ENCODE measurements at places on chromosomes 7 and 10.

- DNase-seq = no peak
Measured at GRCh38 chr7:1354661-1355567, 104.4 kb downstream of the MICALL2 start.

- DNase-seq = no peak
Measured at GRCh38 chr10:69048103-69048502, 39.8 kb upstream of the SRGN start.

- DNase-seq = no peak
Measured at GRCh38 chr10:70698211-70698610, 25.9 kb downstream of the ADAMTS14 start.

DNA sequence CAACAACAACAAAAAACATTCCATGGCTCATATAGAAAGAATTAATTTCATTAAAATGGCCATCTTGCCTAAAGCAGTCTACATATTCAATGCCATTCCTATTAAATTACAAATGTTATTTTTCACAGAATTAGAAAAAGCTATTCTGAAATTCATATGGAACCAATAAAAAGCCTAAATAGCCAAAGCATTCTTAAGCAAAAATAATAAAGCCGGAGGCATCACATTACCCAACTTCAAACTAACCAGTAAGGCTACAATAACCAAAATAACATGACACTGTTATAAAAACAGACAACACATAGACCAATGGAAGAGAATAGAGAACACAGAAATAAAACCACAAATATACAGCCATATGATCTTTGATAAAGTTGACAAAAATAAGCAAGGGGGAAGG, 330.4 kb downstream of the KIF20B start:
- DNase-seq = peak; percentile 46

GRCh38 chr7:43123457-43123856, 11.0 kb downstream of the HECW1 start:
- no peak for DNase-seq

DNA sequence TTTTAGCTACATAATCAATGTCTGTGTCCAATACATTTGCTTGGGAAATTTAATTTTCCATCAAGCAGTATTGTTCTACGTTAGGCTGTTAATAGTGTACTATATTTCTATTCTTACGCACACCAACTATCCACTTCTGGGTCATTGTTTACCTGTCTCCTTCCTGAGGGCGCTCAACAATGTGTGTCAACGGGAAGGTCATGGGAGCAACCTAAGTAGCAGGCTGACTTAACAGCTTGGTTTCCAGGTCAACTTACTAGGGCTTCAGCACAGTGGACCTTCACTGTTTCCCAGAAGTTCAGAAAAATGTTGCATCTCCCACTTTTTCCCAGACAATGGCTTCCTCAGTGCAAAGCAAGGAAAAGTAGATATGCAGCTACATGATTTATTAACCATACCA, 13.7 kb downstream of the THSD7A start:
- DNase-seq = no peak

- DNase-seq = peak; percentile 4
Measured at GRCh38 chr10:53839440-53840039, 961.5 kb downstream of the PCDH15 start.

GRCh38 chr10:90571481-90572258, 286.2 kb downstream of the HTR7 start:
- DNase-seq = no peak

DNA sequence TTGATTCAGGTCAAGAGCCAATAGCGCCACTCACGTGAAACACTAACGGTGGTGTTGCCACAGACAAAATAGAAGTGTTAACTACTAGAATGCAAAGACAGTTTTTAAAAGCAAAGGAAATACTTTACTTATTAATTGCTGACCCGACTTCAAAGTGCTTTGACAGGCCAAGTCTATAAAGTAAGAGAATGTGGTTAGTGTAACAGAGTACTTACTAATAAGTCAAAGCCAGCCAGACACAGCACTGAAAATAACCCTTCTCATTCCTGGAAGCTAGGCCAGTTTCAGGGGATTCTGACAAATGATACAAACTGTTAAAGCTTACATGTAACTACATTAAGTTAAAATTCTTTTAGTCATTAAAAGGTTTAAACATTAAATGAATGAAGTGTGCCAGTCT, 50.3 kb downstream of the ENO4 start:
- DNase-seq = no peak

DNA sequence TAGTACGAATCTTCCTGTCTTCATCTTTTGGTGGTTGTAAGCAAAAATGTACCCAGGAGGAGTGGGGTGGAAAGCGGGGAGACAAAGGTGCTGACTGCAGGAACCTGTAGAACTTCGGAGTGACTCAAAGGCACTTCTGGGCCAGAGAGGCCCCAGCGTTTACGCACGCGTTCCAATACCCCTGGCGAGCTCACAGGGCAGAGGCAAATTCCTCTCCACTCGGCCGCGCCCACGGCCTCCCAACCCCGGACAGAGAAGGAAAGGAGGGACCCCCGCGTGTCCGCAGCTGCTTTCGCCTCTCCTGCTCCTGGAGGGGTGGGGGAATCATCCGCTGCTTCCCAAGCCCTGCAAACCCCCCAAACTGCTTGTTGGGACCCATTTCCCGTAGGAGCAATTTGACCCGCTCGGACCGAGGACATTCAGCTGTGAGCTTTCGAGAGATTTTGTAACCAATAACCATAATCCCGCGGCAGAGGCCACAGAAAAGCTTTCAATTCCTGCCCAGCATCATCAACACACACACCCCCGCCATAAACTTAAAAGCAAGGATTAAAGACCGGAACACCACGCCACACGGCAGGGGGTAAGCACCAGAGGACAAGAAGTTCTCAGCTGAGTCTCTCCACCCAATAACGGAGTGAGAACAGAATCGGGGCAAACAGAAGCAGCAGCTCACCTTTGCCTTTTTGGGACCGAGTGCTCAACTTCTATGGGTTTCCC, 2.3 kb downstream of the IGF2BP3 start:
- DNase-seq = no peak

GRCh38 chr10:10346390-10347150, 671.1 kb upstream of the CELF2 start:
- DNase-seq = no peak

GRCh38 chr7:148867596-148868377, 16.3 kb downstream of the EZH2 start:
- no peak for DNase-seq

- DNase-seq = no peak
Measured at GRCh38 chr10:48227213-48227612, 47.3 kb downstream of the FRMPD2 start.

- no peak for DNase-seq
Measured at GRCh38 chr7:110779339-110779738, 311.6 kb upstream of the LRRN3 start.

- no peak for DNase-seq
Measured at GRCh38 chr10:89160339-89160738, 46.8 kb downstream of the CH25H start.

DNA sequence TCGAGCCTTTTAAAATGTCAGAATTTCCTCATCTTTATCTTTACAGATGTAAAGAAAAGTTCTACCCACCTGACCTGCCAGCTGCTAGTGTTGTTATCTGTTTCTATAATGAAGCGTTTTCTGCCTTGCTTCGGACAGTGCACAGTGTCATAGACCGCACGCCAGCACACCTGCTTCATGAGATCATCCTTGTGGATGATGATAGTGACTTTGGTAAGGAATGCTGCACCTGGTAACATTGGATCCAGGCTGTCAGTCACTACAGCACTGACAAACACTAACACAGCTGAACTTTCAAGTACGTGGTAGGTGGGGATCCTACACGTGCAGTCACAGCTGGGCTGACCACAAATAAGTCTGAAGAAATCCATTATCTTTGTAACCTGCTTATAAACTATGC, 77.6 kb downstream of the GALNT11 start:
- no peak for DNase-seq

GRCh38 chr10:5628451-5629302, 37.7 kb downstream of the ASB13 start:
- DNase-seq = no peak

GRCh38 chr7:137846827-137847567, at the start of gene DGKI:
TSS of gene DGKI (minus strand) at chr7:137846974.
- DNase-seq = no peak

DNA sequence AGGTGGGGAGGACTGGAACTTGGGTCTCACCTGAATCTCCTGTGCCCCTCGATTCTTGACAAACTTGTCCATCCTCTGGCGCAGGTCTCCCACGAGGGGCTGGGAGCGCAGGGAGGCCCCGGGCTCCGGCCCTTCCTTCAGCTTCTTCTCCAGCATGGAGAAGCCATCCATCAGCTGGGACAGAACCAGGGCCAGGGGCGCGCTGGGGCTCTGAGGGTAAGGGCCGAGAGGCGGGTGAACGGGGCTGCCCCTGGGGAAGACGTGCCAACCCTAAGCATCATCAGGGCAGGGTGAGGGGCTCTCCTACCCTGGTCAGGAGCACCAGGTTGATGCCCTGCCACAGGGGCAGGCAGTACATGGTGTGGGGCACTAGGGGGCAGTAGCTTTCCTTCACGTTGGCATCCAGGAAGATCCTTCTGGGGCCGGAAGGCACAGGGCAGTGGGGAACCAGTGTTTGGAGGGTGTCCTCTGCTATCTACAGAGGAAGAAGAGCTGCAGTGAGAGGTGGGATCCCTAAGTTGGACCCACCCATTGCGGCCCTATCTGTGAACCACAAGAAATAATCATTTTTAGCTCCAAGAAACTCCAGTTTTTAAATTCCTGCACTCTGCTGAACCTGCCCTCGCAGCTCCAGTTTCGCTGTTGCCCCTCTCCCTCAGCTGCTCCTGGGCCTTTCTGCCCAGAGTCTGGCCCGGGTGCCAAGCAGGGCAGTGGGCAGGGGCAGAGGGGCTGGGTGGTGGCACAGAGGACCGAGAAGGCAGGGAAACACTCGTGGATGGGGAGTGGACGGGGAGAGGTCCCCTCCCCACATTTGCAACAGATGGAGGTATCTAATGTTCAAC, 10.8 kb upstream of the PYROXD2 start:
- no peak for DNase-seq

DNA sequence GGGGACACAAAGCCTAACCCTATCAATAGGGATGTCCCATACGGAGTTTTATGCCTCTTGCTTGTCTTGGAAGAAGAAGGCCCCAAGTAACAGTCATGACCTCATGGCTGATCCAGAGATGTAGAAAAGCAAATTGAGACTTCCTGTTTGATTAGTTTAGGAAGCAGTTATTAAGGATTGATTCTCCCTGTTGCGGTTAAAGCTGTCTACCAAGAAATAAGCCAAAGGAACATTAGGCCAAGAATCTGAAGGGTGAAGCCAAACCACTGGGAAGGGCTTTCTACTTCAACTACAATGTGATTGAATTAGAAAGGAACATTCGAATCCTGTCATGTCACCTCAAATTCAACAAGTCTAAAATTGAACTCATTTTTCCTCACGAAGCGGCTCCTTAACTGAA, 60.5 kb upstream of the AGBL3 start:
- no peak for DNase-seq

DNA sequence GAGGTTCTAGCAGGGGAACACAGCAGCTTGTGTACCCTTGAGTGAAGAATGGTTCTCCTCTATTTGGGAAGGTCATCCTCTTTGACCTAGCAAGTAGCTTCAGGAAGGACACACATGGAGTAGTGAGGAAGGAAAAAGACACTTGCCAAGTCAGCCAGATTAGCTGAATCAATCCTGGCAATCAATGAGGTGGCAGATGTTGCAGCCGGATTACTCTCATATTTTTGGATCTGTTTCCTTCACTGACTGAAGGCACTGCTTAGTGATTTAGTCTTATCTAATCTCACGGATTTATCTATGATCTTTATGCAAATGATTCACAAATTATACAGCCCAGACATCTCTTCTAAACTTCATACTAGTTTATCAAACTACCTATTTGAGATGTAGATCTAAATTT, 218.8 kb downstream of the GPR158 start:
- no peak for DNase-seq
